M059J (cell line): ENCODE measurements at places on chromosomes 16 and 17.
A peak's percentile ranks its signal among the peaks of the same experiment; 100 is the strongest.

GRCh38 chr17:29615048-29615385 is 7.7 kb downstream of the CORO6 start:
- DNase-seq = no peak

DNA sequence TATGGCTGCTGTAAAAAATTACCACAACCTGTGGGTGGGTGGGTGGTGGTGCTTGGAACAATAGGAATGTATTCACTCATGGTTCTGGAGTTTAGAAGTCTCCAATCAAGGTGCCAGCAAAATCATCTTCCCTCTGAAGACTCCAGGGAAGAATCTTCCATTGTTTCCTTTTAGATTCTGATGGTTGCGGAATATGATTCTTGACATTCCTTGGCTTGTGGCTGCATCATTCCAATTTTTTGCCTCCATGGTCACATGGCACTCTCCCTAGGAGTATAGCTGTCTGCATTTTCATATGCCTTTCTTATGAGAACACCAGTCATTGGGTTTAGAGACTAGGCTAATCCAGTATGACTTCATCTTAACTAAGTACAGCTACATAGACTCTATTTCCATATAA is 401.0 kb downstream of the HS3ST3B1 start:
- DNase-seq = no peak

GRCh38 chr16:88539261-88539651 is 30.9 kb upstream of the ZC3H18 start:
- no peak for DNase-seq

DNA sequence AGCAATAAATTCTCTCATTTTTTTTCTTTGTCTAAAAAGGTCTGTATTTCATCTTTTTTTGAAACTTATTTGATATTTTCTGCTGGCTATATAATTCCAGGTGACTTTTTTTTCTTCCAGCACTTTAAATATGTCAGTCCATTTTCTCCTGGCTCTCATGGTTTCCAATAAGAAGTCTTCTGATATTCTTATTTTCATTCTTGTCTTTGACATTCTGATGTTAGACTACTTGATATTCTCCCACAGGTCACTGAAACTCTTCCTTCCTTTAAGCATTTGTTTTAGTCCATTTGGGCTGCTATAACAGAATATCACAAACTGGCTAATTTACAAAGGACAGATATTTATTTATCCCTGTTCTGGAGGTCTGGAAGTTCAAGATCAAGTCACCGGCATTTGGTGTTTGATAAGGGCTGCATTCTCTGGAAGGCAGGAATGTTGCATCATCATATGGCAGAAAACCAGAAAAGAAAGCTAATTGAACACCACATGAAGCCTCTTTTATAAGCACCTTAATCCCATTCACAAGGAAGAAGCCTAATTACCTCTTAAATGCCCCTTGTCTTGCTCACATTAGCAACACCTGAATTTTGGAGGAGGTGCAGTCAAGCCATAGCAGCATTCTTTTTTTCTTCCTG is 242.1 kb upstream of the TNRC6C start:
- DNase-seq = no peak

DNA sequence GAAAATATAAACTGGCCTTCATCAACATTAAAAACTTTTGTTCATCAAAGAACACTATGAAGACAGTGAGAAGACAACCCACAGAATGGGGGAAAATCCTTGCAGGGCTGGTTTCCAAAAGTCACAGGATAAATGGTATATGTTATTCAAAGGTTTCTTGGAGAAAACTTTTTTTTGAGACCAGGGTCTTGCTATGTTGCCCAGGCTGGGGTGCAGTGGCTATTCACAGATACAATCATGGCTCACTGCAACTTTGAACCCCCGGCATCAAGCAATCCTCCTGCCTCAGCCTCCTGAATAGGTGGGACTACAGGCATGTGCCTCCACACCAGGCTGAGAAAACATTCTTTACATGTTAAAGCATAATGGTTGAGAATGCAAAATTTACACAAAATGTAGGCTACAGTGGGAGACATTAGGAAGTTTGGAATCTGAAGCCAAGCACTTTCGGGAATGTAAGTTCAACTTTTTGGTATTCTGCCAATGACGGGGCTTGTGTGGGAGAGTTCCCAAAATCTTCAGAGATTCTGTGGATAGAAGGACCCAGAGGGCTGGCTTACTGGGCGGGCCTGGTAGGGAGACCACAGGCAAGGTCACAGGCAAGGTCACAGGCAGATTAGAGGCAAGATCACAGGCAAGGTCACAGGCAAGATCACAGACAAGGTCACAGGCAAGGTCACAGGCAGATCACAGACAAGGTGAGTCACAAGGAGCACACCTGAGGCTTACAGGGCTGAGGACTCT is 24.2 kb upstream of the ATP2A3 start:
- no peak for DNase-seq

DNA sequence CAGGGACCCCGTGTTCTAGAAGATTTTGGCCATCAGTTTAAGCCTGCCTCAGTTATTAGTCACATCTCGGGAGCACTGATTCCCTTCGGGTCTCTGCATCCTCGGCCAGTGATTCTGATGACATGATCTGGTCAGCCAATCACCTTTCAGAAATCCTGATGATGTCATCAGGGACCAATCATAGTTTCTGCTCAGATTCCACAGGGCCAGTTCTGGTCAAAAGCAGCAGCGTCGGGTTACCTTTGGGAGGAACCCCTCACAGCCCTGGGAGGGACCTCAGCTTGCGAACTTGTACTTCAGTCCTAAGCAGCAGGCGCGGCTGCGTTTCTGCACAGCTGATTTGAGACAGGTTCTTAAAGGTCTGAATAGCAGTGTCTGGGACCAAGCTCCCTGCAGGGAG is 13.9 kb downstream of the KDM8 start:
- DNase-seq = no peak

DNA sequence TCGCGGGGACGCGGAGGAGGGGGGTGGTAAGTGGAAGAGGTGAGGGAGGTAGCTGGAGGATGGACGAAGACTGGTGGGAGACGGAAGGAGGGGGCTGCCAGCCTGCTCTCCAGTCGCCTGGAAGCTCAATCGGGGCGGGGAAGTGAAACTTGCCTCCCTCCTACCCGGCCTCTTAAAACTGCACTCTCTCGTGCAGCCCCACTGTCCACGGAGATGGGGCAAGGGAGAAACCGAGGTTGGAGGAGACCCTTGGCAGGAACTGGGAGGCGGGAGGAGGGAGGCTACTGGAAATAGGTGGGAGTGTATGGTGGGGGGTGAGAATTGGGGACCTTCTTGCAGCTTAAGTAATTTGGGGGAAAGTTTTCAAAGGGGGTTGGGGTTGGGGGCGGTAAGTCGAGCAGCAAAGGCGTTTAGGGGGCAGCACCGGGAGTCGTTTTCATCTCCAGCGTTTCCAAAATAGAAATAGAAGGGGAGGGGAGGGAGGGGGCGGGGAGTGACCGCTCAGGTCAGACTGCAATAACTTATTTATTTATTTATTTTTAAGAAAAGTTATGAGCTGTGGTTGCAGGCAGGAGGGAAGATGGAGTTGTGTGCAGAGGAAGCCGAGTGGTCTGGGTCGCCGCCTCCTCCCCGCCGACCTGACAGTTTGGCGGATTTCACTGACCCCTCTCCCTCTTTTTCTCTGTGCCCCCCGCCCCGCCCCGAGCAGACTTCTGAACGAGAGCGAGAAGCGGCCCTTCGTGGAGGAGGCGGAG is 1.4 kb downstream of the SOX9 start:
- no peak for DNase-seq

DNA sequence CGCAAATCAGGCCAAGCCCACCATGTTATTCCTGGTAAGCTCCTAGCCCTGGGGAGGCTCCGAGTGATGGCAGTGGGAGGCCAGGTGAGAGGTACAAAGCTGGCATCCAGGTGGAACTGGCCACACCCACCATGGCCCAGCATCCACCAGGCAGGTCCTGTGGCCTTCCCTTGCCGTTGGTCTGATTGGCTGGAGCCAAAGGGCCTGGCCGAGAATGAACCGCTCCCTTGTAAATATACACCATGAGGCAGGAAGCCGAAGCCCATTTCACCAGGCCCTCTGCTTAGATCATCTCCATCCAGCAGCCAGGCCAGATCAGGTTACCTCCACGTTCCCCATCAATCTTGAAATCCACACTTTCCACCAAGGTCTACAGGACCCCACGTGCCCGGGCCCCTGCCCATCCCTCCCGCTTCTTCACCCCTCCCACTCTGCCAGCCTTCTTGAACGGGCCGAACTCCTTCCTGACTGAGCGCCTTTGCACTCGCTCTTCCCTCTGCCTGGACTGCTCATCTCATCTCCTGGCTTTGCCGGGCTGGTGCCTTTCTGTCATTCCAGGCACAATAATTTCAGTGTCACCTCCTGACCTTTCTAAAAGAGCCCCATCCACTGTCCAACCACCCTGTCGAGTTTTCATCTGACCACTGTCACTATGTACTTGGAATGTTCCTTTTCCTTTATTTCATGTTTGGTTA is 5.8 kb downstream of the SOCS1 start:
- peak; percentile 32 for DNase-seq

- DNase-seq = no peak
These were observed 428.4 kb downstream of the KCNJ2 start for GRCh38 chr17:70597774-70598173.

- peak; percentile 88 for DNase-seq
These were observed 45.5 kb upstream of the RBBP6 start for GRCh38 chr16:24493821-24494220.

DNA sequence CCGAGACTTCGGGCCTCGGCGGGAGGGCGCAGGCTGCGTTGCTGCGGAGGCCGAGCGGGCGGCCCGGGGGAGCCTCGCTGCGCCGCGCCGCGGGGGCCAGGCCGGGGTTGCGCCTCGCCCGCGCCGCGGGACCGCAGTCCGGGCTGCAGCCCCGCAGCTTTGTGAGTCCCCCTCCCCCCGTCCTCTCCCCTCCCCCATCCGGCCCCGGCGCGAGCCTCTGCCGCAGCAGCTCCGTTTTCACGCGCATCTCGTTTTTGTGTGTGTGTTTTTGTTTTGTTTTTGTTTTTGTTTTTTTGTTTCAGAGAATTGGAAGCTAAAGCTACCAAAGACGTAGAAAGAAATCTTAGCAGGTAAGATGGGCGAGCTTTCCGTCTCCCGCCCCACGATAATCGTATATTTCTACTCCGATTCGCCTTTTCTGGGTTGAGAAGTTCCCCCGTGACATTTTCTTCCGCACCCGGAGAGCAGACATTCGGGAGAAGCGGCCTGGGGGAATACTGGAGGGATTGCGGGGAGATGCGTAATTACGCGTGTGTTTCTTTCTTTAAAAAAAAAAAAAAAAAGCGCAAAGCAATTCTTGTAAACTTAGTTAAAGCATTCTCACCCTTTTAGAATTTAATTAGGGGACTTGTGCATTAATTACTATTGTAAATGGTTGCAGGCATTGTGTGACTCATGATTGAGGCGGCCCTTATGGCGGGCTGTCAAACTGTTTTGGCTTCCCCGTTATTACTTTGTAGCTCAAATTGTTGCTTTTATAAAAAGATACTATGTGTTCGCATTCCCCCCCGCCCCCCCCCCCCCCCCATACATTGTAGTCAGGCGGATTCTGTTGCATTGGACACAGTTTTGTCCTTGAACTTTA is 732 bp downstream of the TNRC6A start:
- peak; percentile 48 for DNase-seq

- no peak for DNase-seq
These were observed 460 bp upstream of the HSBP1 start for GRCh38 chr16:83807327-83807709.

DNA sequence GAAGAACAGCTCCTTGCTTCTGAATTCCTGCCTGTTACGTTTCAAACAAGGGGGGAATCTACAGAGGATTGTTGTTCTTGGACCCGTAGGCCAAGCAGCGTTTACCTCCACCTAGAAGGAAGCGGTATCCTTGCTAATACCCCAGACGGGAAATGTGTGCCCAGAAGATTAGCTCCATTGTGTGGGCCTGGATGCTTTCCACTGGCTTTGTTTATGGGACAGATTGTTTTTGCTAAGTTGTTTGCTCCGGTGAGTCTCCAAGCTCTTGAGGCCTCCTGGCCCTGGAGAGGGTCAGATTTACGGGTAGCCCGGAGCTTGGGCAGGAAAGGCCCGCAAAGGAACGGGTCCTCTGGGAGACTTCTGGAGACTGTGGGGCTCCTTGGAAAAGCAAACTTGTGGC is 28.4 kb upstream of the MRTFB start:
- no peak for DNase-seq

- peak; percentile 87 for DNase-seq
These were observed 23.4 kb downstream of the GJD3 start for GRCh38 chr17:40340880-40341807.

GRCh38 chr17:65470783-65471182 is 90.7 kb downstream of the AXIN2 start:
- DNase-seq = no peak

GRCh38 chr17:50763716-50764475 is 3.4 kb downstream of the ANKRD40CL start:
- peak; percentile 6 for DNase-seq

- DNase-seq = no peak
These were observed 36.0 kb upstream of the FBXO47 start for GRCh38 chr17:39002991-39003715.

GRCh38 chr17:82212331-82213250 is at the start of gene CCDC57:
Gene CCDC57 (minus strand): TSS chr17:82212842. CDS start chr17:82201944, 10,898 bp downstream.
- peak; percentile 74 for DNase-seq

DNA sequence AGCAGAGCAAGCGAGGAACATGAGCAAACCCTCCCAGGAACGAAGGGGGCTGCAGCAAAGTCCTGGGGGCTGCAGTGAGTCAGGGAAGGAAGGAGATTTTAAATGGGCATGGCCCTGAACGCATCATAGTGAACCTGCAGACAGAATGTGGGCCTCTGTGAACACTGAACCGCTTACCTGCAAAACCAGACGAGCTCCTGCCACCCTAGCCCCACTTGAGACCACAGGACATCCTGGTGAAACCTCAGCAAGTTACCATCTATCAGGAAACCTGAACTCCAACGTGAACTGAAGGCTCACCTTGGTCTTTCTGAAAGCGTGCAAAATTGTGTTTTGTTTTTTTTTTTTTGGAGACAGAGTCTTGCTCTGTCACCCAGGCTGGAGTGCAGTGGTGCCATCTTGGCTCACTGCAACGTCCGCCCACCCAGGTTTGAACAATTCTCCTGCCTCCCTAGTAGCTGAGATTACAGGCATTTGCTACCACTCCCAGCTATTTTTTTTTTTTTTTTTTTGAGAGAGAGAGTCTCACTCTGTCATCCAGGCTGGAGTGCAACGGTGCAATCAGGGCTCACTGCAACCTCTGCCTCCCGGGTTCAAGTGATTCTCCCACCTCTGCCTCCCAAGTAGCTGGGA is 30.8 kb downstream of the FANCA start:
- no peak for DNase-seq

DNA sequence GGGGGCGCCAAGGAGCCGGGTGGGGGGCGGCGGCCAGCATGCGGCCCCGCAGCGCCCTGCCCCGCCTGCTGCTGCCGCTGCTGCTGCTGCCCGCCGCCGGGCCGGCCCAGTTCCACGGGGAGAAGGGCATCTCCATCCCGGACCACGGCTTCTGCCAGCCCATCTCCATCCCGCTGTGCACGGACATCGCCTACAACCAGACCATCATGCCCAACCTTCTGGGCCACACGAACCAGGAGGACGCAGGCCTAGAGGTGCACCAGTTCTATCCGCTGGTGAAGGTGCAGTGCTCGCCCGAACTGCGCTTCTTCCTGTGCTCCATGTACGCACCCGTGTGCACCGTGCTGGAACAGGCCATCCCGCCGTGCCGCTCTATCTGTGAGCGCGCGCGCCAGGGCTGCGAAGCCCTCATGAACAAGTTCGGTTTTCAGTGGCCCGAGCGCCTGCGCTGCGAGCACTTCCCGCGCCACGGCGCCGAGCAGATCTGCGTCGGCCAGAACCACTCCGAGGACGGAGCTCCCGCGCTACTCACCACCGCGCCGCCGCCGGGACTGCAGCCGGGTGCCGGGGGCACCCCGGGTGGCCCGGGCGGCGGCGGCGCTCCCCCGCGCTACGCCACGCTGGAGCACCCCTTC is 484 bp downstream of the FZD2 start:
- DNase-seq = peak; percentile 59
